Endodermal cell (in vitro differentiated cells): ENCODE measurements at places on chromosomes 1 and 21.

GRCh38 chr1:118993700-118994026 is 5.5 kb upstream of the TBX15 start:
- no peak for DNase-seq

DNA sequence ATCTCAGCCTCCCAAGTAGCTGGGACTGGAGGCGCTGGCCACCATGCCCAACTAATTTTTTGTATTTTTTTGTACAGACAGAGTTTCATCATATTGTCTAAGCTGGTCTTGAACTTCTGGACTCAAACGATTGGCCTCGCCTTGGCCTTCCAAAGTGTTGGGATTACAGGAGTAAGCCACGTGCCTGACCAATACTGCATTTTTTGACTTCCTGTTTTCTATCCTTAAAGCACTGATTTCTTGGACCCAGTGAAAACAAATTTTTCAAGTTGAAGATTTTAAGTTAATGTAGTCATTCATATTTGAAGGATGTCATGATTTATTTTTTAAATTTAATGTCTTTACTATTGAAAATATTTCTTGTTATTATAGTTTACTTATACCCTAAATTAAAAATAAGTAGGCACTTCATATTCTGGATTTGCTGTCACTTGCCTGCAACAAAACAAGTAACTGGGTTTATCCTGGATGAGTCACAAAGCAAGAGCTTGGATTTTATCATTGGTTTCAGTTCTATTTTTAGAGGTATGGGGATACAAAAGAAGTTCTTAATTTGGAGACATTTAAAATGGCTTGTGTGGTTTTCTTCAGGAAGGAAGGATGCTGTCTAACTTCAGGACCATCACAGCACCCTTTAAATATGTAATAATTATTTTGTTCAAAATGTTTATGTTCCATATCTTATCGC is 2.2 kb upstream of the VPS45 start:
- no peak for DNase-seq

DNA sequence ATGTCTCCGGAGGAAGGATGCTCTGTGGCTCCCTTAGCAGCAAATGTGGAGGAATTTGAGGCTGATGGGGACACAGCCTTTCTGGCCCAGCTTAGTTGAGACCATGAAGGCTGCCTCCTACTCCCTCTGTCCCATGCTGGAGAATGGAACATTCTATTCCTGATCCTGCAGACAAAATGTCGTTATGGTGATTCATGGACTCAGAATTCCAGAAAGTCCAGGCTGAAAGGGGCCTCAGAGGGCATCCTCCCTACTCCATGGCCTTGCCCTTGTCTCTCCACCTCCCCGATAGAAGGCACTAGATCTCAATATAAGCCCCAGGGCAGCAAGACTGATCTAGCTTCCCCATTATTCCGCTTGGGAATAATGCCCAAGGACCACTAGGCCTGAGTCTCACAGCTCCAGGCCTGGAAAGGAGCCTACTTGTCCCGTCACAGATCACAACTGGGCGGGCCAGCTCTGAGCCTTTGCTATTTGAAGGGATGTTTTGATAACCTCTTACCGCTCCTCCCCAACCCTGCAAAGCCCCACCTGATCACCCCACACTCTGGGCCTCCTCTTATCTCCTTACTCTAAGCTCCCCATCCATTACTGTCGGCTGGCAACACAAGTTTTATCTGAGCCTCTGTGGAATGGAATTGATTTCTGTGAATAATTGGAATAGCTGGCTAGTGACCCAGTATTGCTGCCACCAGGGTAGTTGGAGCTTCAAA is 52.8 kb upstream of the TRABD2B start:
- peak; percentile 76 for DNase-seq

DNA sequence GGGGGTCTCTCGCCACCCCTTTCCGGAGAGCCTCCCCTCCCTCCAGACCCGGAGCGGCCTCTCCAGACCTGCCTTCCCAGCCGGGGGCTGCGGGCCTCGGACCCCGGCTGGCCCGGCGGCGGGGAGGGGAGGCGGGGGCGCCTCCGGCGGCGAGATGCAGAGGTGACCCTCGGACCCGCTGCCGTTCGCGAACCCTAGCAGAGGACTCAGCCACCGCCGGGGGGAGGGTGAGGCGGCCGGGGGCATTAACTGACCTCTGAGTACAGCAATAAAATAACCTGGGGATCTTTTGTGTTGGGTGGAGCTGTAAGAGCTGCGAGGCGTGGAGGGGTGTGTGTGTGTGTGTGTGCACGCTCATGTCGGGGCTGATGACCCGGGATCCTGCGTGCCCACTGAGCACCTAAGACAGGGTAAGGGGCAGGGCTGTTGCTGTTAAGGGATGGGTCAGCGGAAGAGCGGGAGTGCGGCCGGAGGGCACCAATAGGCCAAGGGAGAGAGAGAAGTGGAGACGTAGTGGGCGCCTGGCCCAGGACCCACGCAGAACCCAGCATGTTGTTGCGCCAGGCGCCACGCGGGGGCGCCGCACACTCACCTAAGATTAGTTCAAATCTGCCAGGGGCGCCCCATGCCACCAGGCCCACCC is 6.3 kb downstream of the HAPLN2 start:
- peak; percentile 86 for DNase-seq

GRCh38 chr21:34351786-34352241 is 12.0 kb upstream of the KCNE2 start:
- DNase-seq: peak; percentile 58

DNA sequence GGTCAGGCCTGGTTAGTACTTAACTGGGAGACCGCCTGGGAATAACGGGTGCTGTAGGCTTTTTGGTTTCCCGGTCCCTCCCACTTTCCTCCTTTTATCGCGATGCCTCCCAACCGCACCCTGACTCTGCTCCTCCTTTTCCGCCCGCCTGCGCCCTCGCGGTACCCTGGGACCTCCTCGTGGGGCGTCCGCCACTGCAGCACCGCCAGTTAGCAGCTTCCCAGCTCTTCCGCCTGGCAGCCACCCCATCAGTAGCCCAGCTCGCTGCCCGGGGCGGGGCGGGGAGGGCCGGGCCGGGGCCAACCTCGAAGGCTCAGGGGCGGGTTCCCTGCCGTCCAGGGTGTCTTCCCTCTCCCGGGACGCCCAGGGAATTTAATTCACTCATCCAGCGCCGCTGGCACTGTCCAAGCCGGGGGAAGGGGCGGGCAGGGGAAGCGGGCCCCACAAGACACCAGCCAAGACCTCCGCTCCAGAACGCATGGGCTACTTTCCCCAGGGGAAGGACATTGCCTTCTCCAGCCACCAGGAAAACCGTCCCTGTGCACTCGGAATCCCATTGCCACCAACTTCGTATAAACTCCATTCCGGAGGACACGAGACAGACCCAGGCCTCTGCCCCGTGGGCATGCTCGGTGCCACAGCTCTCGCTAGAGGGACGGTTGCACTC is 2.0 kb upstream of the ZNF678 start:
- DNase-seq: no peak

- no peak for DNase-seq
Measured at GRCh38 chr1:30197639-30198450, 525.5 kb downstream of the MATN1 start.

GRCh38 chr1:58620259-58620658 is 43.2 kb upstream of the TACSTD2 start:
- DNase-seq: peak; percentile 80

DNA sequence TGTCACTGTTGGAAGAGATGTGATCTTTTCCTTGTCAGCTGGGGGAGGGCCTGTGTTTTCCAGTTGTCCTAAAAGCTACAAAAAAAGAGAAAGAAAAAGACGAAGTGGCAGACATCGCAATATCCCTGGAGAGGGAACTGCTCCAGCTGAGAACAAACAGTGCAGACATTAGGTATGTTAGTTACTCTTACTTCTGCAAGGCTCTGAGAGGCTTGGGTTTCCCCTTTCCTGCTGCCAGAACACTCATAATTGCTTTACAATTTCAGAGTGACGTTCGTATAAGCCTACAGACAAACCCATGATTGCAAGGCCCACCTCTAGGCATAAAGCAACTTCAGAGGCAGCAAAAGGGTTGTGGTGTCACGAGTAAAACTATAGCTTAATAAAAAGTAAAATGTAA is 31.1 kb downstream of the CD160 start:
- no peak for DNase-seq

DNA sequence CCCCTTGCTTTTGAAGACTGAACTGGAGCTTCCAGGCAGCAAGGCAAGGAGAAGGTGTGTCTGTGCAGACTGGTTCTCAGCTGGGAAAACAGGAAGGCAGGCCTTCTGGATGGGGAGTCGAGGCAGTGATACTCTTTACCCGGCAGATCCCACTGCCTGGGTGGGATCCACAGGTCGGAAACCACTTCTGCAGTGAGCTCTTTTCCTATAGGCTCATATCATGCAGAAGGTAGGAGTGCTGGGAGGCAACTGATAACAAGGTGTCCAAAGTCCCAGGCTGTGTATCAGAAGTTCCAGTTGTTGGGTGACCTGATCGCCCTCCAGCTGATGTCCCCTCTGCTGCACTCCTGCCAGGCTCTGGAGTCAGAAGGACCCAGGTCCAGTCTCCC is 17.1 kb downstream of the ACOT11 start:
- DNase-seq: no peak

DNA sequence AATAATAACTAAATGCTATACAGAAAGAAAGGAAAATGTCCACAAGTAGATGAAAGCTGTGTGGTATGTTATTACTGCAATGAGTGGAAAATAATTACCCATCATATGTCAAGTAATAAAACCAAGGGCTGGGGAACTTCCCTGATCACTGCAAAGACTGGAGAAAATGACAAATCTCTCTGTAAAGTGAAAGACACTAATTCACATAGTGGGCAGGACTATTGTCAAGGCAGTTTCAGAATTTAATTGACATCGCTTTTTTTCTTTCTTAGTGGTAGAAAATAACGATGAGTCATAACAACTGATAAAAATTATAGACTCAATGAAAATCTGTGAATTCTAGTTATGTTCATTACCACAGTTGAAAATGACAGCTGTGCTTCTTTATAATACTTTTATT is 153.7 kb upstream of the ST6GALNAC5 start:
- DNase-seq: no peak

DNA sequence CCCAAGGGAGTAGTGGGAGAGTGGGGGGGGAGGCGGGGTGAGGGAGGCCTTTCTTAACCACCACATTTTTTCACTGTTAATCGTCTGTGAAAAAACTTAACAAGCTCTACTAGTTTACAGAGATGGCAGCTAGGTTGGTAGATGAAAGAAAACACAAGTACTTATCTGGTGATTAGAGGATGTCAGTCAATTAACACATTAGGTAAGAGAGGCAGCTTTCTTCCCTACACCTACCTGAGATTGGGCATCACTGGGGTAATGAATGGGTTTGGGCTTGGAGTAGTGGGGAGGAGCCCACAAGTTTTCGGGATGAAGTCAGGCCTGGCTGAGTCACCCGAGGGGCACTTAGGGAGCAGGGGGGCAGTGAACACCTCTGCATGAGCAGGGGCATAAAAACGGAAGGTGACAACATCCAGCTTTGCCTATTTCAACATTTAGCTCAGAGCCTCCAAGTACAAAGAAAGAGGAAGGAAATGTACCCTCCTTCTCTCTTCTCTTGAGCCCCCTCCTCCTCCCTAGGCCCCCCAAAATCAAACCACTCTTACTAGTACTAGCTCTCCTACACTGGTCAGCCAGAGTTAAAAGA is 2.5 kb downstream of the LBR start:
- DNase-seq: peak; percentile 91

DNA sequence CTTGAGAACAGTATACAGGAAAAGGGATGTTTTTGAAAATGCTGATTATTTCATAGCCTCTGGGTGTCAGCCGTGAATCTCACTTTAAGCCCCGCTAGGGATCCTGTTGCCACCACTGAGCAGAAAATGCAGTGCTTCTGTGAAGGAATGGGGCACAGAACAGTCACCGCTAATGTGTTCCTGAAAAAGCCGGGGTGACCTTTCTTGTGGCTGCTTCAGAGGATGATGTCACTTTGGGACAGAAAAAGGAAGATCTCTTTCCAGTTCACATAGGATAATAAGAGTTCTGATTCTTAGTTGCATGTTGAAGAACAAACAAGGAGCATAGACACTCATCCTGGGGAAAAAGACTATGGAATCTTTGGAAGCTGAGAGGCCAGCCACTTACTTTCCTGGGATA is 349.6 kb downstream of the DISC1 start:
- no peak for DNase-seq

DNA sequence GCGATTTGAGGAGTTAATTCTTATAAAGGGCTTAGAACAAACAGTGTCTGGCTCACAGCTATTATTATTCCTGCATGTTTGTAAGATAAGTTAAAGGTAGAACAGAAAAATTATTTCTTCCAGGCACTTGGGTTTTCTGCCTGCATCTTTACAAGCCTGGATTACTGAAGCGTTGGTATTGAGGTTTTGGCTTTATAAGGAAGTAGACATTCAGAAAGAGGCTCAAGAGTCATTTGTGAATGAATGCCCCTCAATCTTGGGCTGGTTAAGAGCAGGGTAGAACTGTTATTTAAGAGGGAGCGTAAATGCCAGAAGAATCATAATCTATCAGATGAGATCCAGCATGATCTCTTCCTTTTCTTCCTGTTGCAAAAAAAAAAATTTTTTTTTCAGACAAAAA is 77.3 kb upstream of the ARID1A start:
- DNase-seq: no peak

DNA sequence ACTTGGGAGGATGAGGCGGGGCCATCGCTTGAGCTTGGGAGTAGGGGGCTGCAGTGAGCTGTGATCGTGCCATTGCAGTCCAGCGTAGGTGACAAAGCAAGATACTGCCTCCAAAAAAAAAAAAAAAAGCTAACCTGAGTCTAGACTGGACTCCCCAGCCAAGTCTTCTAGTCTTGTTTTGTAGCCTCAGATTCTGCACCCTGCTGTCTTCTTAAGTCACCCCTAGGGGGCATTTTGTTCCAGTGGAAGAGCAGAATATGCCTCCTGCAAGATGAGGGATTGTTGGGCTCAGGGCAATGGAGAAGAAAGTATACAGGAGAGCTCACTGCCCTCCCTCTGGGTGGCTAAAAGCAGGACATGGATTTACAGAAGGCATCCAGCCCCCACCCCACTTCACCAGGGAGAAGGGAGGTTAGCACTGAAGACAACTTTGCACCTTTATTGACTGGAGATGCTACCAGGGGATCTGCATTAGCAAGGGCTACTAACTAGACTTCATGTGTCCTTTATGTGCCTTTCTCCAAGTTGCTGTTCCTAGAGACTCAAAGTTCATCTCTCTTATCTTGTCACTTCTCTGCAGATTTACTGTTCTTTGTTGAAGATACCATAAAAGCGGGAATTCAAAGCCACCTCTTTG is 15.3 kb upstream of the RNF187 start:
- no peak for DNase-seq

- DNase-seq: no peak
Measured at GRCh38 chr1:25064465-25065240, 134.6 kb upstream of the RUNX3 start.

DNA sequence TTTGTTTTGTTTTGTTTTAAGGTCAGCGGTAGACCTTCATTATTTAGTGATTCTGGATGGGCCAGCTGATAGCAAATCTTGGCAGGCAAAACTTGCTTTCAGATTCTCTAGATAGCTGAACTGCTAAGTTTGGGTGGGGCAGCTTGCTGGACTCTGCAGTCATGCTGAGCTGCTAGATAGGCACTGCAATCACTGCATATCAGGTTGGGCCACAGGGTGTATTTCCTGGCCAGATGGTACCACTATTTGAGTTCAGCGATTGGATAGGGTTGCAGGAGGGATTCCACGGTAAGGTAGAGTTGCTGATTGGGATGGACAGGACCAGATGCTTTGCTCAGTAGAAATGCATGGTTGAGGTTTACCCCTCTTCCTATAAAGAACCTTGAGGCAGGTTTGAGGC is 579.3 kb upstream of the ADGRL4 start:
- no peak for DNase-seq

GRCh38 chr1:87584586-87584985 is 255.9 kb downstream of the LMO4 start:
- no peak for DNase-seq

- no peak for DNase-seq
Measured at GRCh38 chr21:39062196-39062595, 121.1 kb downstream of the PSMG1 start.

- DNase-seq: no peak
Measured at GRCh38 chr1:20538227-20538626, 14.1 kb upstream of the FAM43B start.
